ENCODE measurements at places on chromosomes 3 and 15.

- DNase-seq = no peak
Observed at GRCh38 chr3:177353140-177353539, 155.9 kb upstream of the TBL1XR1 start.

DNA sequence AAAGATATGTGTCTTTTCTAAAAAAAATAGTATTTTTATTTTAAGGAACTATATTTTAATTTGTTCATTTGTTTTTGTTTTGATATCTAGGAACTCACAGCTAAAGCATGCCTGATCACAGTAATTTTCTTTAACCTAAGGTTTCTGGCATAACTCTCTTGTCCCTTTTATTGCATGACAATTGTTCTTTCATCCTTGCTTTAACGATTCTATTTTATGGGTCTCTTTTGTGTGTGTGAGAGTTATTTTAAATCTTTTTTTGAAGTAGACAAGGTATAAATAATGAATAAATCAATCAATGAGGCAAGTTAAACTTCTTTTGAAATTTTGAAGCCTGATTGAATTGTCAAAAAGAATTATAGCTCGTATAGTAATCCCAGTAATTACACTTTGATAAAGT lies 747.8 kb upstream of the GOLIM4 start:
- DNase-seq = no peak

DNA sequence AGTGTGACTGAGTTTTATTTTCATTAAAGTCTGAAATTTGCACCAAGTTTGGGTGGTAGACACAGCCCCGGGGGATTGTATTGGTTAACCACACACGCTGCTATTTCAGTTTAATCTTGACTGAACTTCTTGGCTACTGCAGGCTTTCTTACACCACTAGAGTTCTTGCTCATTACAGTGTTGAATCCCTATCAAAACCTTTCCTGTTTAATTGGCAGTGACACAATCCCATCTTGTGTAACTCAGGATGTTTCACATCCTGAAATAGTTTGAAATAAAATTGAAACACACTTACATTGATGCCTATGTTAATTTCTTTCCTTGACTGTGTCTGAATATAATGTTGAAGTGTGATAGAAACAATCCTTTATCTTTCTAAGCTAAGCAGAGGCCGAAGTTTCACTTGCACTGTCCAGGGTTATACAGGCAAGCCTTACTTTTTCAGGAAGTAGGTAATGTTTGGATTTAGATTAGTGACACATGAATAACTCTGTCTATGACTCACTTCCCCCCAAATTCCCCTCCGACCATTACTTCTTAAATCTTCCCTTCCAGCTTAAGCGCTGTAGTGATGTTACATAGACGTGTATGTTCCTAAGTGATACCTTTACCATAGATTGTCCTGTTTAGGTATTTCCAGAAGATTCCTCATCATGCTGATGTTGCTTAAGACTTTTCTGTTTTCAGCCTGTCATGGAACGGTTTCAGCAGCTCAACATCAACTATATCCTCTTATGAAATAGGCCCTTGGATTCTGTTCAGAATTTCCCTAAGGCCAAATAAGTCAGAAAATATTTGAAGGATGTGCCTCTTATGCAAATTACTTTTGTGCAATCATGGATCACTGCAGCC lies 16.8 kb downstream of the ATG7 start:
- no peak for DNase-seq

GRCh38 chr3:113498221-113499005 lies 16.5 kb downstream of the SPICE1 start:
- DNase-seq = no peak

DNA sequence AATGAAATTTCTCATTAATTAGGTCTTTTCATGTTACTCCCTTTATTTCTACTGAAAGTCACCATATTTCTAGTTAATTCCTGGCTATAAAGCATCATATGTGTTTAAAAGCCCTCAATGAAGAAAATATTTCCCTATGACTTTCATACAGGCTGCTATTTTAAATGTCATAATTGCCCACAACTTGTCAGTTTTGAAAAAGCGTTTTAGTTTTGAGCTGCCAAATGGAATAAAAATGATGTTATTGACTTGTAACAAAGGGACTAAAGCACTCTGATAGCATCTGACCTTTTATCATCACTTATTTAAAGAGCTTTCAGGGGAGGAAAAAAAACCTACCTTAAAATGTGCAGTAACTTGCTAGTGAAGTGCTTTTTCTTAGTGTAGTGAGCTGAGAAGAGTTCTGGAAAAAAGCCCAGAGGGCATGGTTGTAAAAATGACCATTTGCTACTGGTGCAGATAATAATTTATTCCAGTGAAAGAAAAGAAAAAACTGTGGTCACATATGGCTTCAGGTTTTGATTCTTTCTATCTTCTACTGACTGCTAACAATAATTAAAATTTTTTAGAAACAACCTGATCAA lies 877.2 kb downstream of the CADM2 start:
- DNase-seq = no peak

GRCh38 chr15:77118882-77119321 lies 48.0 kb upstream of the TSPAN3 start:
- peak; percentile 23 for DNase-seq

- DNase-seq = no peak
Observed at GRCh38 chr15:28917791-28918140, 32.0 kb downstream of the APBA2 start.

DNA sequence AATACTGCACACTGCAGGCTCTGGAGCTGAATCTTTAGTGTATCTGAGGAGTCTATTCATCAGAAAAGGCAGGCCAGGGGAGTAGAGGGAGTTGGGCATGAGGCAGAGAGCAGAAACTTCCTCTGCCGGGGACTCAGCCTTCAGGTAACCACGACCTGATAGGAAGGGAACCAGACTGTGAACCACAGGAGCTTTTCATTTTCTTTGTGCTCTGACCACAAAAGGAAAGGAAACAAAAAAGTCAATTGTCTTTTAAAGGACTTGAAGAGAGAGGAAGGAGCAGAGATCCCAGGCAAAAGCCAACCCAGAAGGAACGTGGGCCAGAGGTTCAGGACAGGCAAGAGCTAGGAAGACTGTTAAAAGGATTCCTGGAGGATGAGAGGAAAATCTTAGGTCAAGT lies 573.3 kb downstream of the EPHB1 start:
- DNase-seq = no peak
